Globus pallidus (tissue), 1 donor: ENCODE measurements at places on chromosomes 7 and 10.

DNA sequence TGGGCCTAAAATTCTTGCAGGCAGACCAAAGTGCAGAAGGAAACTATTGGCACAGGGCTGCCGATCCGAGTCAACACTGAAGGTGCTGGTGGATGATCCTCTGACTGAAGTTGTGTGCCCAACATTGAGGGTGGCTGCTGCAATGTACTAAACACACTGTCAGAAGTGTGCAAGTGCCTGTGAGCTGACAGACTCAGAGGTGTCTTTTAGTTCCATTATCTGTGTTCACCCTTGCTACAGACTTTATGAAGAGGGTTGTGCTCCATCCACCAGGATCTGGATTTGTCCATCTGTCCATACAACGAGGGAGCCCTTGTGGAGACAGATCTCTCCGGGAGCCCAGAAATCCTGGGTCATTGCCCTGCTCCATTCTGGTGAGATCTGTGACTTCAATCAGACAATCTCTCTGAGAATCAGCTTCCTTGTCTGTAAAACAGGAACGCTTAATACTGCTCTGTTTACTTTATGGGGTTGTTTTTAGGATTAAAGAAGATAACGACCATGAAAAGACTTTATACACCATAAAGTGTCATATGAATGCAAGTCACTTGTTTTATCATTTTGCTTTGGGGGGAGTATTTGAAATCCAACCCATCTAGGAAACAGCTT, 9.5 kb upstream of the TRPV6 start:
- DNase-seq = no peak

- no peak for DNase-seq
Measured at GRCh38 chr10:15339892-15340291, 31.2 kb downstream of the FAM171A1 start.

GRCh38 chr10:132765435-132765834, 20.5 kb downstream of the NKX6-2 start:
- peak; percentile 66 for DNase-seq

DNA sequence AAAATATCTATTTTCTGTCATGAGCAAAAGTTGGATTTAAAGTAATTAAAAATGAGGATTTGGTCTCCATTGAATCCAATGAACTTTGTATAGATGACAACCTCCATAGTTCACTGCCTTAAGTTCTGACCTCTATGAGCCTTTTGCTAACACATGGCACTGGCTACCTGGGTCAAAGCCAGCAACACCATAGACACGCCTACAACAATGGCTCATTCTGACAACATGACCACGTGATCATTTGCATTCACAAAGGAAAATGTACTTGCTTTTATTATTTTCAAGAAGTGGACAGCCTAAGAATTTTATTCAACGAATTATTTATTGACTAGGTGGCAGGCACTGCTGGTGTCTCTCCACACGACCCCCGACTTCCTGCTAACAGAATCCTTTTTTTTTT, 90.6 kb downstream of the CARD11 start:
- no peak for DNase-seq

DNA sequence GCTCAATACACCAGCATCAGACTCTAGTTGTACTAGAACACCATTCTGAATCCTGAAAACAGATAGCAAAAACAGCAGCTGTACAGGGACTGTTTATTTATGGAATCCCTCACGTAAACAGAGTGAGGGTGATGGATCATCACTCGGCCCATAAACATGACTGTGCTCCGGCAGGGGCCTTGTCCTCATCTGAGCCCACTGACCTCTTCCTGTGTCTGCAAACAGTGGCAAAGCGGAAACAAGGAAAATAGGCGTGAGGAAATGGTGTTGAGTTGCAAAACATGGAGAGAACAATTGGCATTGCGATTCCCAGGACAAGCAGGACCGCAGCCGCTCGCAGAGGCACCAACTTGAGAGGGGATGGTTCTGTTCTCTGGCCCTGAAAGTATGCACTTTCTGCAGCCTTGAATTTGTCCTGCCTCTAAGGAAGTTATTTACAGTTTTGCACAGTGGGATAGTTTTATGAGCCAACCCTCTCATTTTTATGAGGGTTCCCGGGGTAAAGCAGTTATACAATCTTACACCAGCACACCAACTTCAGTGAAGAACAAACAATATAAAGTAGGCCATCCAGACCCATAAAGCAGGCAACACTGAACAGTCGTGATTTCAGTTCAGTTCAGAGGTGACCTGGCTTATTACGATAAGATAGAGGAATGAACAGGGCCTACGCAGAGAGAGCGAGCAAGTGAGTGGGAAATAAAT, 248.0 kb upstream of the FZD8 start:
- DNase-seq = no peak

DNA sequence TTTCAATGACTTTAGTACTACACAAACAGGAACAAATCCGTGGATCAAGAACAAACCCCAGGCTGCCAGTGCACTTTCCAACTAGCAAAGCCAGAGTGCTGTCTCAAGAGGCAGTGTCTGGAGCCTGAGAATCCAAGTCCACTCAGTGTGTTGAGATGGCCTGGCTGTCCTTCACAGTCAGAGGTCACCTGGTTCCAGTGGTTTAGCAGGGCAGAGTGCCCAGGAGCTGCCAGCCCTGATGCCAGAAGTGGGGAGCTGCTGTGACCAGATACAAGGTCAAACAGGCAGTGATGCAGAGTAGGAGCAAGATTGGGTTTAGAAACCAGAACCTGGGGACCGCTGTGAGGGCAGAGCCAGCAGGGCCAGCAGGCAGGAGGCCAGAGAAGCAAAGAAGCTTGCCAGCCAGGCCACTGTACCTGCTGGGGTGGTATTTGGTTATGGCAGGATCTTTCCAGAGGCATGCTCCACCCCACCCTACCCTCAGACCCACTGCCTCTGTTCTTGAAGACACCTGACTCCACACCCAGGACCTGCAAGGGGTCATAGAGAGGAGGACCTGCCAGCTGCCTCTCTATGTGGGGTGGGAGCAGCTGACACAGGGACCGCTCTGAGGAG, 35.6 kb upstream of the C10orf90 start:
- no peak for DNase-seq

DNA sequence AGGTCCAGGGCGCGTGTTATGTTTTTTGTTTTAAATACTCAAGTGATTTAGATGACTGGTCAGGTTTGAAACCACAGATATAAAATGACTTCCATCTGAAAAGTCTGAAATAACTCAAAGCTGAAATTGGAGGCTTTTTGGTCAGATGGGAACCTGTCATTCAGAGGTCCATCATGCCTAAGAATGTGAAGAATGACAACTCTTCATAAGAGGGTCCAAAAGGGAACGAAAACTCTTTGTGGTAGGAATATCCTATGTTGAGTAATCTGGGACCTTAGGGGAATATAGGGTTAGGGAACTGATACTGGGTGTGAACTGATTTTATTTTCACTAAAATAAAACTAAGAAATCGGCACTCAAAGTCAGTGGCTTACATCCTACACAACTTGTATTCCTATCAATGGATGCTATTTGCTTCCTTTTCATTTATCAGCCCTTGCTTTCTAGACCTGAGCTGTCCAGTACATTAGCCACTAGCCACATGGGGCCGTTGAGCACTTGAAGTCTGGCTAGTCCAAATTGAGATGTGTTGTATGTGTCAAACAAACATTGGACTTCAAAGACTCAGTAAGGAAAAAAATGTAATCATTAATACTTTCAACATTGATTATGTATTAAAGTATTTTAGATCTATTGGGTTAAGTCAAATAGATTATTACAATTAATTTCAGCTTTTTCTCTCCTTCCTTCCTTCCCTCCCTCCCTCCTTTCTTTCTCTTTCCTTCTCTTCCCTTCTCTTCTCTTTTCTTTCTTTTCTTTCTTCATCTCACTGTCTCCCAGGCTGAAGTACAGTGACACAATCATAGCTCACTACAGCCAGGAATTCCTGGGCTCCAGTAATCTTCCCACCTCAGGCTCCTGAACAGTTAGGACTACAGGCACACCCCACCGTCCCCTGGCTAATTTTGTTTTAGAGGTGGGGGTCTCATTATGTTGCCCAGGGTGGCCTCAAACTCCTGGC, 56.5 kb upstream of the KDM7A start:
- no peak for DNase-seq
